ENCODE measurements at places on chromosomes 2 and 18. TPM values are rescaled to one million over a fixed set of nuclear protein-coding genes. Genes with fewer than 3 reads are reported as not detected.

DNA sequence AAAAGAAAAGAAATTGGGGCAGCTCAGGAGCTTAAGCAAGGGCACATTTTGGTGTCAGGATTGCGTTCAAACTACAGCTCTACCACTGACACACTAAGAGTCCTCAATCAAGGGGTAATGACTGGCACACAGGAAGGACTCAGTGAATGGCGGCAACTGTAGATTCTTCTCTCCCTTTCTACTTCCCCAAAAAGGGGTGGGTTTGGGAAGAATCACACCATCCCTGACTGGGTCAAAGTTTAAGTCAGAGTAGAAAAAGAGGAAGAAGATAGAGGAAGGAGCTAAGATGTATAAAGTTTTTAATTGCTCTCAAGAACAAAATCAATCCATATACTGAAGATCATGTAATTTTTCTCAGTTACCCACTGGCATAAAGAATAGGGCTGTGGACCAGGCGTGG, 2.6 kb downstream of the NLRC4 start:
- no peak for DNase-seq

GRCh38 chr2:72291059-72291458, 143.4 kb upstream of the CYP26B1 start:
- DNase-seq: no peak

DNA sequence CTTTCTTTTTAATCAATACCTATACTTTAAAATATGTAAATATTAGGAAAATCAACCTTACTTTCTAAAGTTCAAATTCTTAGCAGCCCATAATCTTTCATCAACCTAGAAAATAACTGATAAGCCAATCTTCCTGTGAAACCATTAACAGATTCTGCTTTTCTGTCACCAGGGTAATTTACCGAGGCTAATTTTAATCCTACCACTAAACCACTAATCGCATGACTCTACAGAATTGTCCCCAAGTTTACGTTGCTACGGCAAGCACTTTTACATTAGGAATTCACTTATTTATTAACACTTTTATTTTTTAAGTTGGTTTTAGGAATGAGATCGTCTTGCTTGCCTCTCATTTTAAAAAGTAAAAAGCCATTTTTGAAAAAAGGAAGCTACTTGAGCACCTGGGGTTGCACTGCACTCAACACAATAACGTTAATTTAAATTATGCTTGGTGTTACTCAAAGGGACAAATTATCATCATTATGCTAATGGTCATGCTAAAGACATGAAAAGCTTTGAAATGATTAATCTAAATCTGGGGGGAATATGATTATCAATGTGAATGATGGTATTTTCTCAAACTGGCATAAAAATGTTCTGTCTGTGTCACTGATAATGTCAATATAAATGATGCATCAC, 10.2 kb downstream of the ZNF516 start:
- no peak for DNase-seq

DNA sequence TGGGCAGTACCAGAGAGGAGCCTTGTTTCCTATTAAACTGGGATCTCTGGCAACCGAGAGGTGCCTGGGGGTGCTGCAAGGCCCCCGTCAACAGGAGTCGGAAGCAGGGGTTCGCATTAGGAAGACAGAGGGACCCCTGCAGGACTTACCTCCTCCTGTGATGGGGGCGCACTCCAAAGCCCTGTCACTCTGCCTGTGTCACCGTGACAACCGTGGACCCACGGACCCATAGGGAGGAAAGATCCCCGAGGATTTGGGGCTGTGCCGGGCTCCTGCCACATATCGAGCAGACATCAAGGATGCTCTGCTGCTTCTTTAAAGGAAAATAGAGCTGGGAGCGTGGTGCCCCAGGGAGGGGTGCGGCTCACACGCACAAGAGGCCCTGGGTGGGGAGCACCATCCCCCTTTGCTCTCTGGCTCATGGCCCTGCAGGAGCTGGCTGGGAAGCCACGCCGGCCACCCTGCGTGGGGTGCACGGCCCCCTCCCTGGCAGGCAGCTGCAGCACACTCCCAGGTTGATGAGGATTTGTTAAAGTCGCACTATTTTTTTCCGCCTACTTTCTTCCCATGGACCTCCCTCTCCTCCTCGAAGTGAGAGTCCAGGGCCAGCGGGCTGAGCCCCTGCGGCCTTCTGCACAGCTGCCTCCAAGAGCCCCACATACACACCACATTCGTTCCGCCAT, 167.5 kb downstream of the TWIST2 start:
- no peak for DNase-seq

GRCh38 chr2:101622210-101623030, 75.1 kb upstream of the MAP4K4 start:
- peak; percentile 64 for DNase-seq

- no peak for DNase-seq
These were observed 6.3 kb upstream of the CCNT2 start for GRCh38 chr2:134912361-134912760.

DNA sequence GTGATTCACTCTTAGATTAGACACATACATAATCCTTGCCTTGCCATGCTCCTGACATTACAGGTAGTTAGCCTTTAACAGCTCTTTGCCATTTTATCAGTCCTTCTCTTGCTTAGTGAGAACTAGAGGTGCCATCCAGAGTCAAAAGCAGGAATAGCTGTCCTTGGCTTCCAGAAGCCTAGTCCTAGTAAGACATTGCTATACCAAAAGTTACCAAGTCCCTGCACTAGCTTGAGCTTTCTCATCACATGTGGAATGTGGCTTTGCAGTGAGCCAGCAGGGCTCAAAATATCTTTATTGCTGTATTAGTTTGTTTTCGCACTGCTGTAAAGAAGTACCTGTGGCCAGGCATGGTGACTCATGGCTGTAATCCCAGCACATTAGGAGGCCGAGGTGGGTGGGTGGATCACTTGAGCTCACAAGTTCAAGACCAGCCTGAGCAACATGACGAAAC, 104.7 kb upstream of the NOSTRIN start:
- DNase-seq: no peak

- no peak for DNase-seq
These were observed 40.2 kb downstream of the SLC14A1 start for GRCh38 chr18:45764000-45764686.

GRCh38 chr18:26440644-26441043, 107.7 kb downstream of the KCTD1 start:
- no peak for DNase-seq

Gene RAB6C
- not detected for total RNA-seq

Gene ITM2C
- total RNA-seq: 167 TPM

Gene DHRS9
- 0.16 TPM for total RNA-seq

Measured in GM12878 (cell line).